Naive thymus-derived CD4-positive, alpha-beta T cell (primary cell): ENCODE measurements at places on chromosomes 16 and 17.

DNA sequence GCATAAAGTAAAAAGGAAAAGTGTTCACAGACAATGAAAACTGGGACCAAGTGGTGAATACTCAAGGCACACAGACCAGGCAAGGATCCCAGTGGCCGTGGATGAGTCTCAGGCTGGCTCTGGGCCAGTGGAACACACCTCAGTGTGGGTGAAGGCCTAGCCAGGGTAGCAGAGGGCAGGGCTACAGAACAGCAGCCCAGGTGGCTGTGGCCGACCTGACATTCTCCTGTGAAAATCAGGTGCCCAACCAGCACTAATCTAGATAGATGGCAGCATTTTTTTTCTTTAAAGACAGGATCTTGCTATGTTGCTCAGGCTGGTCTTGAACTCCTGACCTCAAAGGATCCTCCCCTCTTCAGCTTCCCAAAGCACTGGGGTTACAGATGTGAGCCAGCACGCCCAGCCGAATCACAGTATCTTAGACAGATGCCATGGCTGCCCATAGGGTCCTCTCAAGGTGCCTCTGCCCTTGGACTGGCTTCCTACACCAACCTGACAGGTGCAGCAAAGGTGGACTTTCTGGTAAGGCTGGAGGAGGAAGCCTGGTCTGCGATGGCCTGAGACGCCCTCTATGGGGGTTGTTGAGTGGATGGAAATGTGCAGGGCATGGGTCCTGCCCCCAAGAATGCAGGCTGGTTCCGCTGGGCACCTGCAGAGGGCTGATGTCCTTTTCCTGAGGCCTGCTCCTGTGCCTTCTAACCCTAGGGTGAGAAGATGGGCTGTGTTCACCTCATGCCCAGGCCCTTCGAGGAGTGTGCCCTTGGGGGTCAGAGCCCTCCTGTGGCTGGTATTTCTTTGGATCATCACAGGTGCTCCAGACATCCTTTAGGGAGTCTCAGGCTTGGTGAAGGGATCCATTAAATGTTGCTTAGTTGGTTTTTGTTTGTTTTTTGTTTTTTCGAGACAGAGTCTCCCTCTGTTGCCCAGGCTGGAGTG lies 3.8 kb upstream of the P4HB start:
- DNase-seq, result no peak

DNA sequence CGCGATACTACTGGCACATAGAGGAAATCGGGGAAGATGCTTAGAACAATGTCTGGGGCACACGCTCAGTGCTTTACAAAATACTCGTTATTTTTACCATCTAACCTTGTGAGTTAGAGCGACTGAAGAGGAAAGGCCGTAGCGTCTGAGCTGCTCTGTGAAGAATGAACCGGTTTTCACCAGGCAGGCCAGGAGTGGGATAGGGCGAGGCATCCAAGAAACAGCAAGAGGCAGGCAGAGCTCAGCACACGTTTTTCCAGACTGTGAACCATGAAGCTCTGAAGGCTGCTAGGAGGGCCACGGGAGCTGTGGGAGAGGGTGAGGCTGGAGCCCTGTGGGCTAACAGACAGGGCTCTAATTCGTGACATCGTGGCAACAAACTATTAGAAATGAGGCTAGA lies 95.5 kb downstream of the MRM3 start:
- DNase-seq, result no peak

- no peak for DNase-seq
These were observed 251 bp upstream of the HSF5 start for GRCh38 chr17:58488428-58488890.

GRCh38 chr16:86987746-86988670 lies 329.2 kb downstream of the C16orf95 start:
- DNase-seq, result no peak

GRCh38 chr16:83420206-83420760 lies 387.5 kb upstream of the HSBP1 start:
- no peak for DNase-seq

- DNase-seq, result no peak
These were observed at the start of gene SCARF1 for GRCh38 chr17:1645207-1646171. Gene SCARF1, minus strand, starts transcription at chr17:1645732. Its CDS starts 35 bp downstream, at chr17:1645697.

GRCh38 chr17:63571632-63572310 lies 21.5 kb downstream of the DCAF7 start:
- DNase-seq, result no peak
